GM19239 (cell line): ENCODE measurements at places on chromosomes 2 and 18.

- no peak for DNase-seq
These were observed 659.3 kb upstream of the FANCL start for GRCh38 chr2:58900246-58901027.

DNA sequence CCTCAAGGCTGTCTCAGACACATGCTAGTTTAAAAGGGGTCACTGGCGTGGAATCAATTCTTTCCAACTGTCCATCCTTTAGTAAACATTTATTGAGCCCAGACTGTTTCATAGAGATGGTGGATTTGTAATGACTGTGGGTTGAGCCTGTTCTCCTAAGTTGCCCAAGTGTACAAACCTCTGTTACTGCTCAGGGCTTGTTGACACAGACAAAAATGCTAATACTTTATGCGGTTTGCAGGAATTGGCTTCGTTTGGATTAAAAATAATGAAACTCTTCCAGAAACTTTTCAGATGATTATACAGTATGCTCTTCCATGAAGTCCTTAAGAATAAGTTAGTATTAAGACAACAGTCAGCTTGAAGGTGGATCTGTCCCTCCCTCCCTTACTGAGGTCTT, 83.6 kb upstream of the MGAT5 start:
- no peak for DNase-seq

GRCh38 chr2:23595601-23596251, 210.7 kb downstream of the KLHL29 start:
- no peak for DNase-seq

GRCh38 chr2:17821535-17822444, 5.5 kb downstream of the MSGN1 start:
- DNase-seq = no peak

DNA sequence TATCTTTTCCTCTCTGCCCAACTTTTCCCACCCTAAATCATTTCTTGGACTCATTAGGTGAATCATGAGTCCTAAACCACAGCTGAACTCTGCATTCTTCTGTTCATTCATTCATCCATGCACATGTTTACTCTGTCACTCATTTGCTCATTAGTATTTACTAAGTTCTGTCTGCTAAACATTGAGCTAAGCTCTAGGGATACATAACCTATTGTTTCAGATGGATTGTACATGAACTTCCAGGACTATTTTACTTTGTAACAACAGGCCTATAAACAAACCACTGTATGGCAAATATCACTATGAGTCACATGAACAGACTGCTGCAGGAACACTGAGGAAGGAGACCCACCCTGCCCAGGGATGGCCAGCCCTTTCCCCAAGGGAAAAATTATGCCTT, 14.6 kb upstream of the DYNC2LI1 start:
- no peak for DNase-seq

GRCh38 chr2:47221946-47222345, 66.8 kb upstream of the STPG4 start:
- no peak for DNase-seq

DNA sequence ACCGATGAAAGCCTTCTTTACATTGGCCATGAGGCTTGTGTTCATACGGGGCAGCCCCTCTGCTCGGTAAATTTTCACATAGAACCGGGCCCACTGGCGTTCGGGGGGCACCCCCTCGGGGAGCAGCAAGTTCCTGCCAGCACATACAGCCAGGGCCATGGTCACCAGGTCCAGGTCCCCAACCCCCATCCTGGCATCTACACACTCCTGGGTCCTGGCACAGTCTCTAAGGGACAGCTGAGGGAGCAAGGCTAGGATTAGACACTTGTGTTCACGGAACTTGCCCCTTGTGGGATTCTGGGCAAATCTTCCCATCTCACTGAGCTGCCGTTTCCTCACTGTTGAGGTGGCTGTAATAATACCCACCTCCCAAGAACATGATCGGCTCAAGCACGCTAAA, 5.6 kb upstream of the OTOF start:
- no peak for DNase-seq

DNA sequence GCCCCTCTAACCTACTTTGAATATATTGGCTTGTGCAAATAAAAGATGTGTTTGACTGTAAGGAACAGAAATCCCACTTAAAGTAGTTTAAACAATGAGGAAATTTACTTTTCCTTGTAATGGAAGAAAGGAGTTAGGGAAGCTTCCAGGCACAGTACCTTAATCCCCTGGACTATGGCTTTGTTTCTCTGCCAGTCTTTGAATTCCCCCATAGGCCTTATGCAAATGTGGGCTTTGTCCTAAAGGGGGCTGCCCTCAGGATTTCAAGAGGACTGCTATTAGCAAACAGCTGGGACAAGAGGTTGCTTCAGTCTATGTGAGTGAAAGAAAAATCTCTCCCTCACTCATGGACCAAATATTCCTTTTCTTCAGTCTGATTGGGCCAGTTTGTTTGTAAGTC, 255.1 kb upstream of the THSD7B start:
- no peak for DNase-seq

DNA sequence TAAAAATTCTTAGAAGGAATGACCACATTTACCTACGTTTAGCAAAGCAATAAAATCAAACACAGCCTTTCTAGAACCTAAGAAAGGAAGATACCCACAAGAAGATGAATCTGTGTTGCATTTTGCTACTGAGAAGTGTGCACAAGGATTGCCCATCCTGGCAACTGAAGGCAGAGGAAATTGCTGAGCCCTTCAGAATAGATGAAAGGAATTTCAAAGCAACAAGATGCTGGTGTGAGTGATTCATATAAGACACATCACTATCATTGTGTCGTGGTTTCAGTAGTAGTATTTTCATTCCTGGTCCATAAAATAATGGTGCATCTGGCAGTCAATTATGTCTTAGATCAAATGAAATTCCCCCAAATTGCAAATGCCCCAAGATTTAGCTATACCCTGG, 48.4 kb upstream of the ANKRD44 start:
- no peak for DNase-seq

GRCh38 chr2:96533292-96534073, 3.1 kb upstream of the ARID5A start:
- no peak for DNase-seq

DNA sequence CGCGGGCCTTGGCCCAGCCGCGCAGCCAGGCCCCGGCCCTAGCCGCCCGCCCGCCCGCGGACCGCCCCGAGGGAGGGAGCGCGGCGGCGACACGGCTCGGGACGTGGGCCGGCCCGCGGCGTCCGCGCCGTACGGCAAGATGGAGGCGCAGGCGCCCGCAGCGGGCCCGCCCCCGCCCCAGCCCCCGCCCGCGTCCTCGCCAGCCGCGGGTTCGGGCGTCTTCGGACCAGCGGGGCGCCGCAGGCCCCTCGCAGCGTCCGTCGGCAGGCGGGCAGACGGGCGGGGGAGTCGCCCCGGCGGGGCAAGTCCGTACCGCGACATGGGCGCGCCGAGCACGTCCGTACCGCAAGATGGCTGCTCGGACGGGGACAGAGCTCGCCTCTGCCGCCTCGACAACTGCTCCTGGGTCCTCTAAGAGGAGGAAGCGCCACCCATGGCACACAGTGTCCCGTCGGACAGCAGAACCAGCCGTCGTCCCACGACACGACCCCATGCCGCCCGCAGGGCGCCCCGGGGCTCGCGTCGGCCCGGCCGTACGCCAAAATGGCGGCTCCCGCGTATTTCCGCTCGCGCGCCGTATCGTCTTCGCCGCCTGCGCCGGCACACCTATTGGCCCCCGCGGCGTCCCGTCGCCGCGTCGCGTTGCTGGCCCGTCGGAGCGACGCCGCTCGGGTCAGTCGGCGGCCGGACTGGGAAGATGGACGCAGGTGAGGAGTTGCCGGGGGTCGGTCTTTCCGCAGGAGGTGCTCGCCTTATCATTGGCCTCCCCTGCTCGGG, at the start of the genes ATG4B and THAP4:
Gene ATG4B, plus strand, starts transcription at position 676 of the 777 bp plus-strand sequence. Its CDS starts 22 bp downstream, at position 698.
Gene THAP4, minus strand, starts transcription at position 141 of the 777 bp plus-strand sequence. CDS start 141 bp downstream, outside the sequence.
- peak; percentile 99 for DNase-seq

GRCh38 chr2:30165617-30166016, 18.8 kb downstream of the YPEL5 start:
- DNase-seq = no peak

DNA sequence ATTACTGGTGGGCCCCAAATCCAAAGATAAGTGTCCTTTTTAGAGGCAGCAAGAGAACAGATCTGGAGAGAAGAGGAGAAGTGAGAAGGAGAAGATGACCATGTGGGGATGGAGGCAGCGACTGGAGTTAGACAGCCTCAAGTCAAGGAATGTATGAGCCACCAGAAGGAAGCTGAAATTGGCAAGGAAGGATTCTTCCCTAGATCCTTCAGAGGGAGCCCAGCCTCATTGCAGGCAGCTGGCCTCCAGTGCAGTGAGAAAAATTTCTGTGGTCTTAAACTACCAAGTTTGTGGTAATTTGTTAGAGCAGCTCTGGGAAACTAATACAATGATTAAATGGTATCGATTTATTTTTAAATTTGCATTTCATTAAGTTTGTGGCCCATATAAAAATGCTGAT, 167.9 kb downstream of the NCKAP5 start:
- DNase-seq = no peak

DNA sequence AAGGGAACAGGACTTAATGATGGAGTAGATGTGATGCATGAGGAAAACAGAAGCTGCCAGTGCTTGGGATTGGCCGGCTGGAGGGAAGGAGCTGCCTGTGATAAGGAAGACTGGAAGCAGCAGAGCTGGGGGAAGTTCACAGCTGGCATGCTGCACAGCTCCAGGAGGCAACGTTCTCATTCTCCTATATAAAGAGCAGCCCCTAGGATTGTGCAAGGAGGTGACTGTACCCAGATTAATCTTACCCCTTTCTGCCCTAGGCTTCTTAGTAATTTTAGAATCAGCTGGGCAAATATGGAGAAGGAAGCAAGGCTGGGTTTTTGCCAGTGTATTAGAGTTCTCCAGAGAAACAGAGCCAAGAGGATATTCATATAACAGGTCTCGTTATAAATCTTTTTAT, 155.8 kb downstream of the ALPK2 start:
- DNase-seq = no peak

DNA sequence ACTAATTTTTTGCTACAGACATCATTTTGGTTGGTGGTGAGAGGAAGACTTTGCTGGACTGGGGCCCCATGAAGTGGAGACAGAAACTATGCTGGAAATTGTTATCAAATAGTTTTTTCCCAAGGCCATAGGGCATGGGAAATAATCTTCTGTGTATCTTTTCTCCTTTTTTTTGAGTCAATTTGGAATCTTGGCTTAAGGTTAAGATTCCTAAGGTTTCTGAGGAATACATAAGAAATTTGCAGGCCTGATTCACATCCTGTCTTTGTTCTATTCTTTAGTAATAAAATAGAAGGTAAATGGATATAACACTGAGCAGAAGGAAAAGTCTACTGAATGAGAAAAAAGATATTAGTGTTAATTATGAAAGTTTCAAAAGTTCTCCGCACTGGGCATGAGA, 16.6 kb downstream of the SMC6 start:
- no peak for DNase-seq

GRCh38 chr2:38254796-38255195, 122.3 kb downstream of the ATL2 start:
- DNase-seq = no peak

DNA sequence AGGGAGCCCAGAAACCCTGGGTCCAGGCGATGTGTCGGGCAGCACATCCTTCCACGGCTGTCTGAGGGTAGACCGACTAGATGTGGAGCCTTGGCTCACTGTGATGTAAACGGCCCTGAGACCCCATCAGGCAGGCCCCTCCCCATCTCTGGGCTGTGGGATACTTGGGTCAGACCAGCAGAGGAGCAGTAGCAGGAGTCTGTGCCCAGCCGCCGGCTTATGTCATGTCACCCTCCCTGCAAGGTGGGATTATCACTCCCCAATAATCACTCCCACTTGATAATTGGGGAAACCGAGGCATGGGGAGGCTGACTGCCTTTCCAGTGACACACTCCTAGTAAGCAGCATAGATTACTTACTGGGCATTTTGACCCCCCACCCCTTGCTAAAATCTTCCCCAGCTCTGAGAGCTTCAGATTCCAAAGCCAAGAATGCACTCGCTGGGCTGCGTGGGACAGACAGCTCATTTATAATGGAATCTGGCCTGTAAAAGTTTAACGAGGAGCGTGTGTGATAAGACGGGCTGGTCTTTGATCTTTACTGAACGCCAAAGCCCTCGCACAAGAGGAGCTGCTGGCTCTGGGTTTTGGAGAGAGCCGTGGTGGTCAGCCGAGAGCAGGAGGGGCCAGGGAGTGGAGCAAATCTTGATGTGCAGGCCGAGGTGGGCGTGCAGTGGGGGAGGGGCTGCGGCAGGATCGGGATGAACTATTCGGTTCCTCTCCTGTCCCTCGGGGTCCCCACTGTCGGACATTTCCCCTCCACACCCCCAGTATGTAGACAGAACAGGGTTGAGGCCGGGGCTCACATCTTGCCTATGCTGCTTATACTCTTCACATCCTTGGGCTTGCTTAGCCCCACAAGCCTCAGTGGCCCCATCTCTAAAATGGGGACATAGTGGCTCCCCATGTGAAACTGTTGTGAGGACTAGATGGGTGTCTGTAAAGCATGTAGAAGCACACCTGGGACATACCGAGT, 200.0 kb downstream of the GLI2 start:
- DNase-seq = no peak

DNA sequence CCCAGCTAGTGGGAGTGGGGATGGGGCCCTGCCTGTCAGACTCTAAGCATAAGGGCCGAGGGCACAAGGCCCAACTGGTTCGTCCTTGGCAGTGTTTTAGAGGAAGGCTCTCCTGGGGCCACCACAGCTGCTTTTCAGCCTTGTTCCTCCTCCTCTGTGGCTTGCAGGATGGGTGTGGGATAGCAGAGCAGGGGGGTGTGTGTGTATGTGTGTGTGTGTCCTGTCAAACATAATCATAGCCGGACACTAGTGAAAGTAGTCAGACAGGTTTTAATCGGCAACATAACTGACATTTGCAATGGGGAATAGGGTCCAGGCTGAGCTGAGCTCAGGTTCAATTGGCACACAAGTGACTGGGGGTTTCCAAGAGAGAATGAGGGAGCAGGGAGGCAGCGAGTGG, 114.2 kb downstream of the SEPTIN10 start:
- no peak for DNase-seq

DNA sequence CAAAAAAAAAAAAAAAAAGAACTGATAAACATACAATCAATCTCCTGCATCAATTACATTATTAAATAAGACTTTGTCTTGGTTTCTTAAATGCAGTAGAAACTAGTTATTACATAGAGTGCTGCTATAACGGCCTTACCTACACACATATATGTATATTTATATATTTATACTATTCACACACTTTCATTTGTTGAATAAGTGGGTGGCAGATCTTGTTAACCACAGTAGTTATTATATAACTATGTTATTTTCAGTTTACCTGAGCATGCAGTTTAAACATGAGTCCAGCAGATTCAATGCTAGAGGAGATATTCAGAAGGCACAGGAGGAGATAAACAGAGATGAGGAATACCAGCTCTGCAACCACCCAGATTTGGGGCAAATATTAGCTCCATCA, 81.5 kb upstream of the CD226 start:
- DNase-seq = no peak

GRCh38 chr2:138500592-138501424, 762 bp upstream of the SPOPL start:
- no peak for DNase-seq
